ENCODE measurements at places on chromosomes 5 and 9.

- no peak for DNase-seq
Measured at GRCh38 chr9:120982836-120983235, 56.2 kb upstream of the TRAF1 start.

DNA sequence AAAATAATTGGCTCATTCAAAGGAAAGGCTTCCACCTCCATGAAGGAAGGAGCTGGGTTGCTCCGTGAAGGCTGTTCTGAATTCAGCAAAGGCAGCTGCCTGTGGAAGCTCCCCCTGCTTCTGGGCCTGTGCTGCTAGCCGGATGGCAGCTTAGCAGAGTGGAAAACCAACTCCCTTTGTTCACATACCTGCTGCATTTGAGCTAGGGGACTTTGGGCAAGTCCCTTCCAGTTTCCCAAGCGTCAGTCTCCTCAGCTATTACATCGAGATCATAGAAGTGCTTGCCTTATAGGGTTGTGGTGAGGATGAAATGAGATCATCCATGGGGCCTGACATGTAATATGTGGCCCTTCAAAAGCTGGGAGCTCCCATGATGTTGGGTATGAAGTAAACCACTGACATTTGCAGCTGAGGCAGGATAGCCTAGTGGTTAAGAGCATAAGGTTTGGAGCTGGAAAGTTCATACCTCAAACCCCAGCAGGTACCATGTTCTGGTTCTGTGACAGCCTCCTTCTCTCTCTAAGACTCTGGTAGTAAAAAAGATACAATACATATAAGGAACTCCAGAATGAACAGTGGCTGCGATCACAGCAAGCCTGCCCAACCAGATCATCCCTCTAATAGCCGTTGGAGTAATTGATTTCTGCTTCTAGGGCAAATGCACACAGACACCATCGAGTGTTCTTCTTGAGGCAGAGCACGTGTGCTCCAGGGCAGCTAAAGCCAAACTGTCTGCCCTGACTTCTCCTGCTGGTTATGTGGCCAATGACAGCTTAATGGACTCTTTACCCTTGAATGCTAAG, 11.0 kb upstream of the DENND1A start:
- DNase-seq: no peak

GRCh38 chr9:108469654-108470053, 386.1 kb downstream of the ACTL7B start:
- DNase-seq: no peak

GRCh38 chr9:122122903-122123632, 30.0 kb upstream of the TTLL11 start:
- DNase-seq: peak; percentile 47

GRCh38 chr5:116380621-116381020, 194.0 kb downstream of the SEMA6A start:
- DNase-seq: no peak

DNA sequence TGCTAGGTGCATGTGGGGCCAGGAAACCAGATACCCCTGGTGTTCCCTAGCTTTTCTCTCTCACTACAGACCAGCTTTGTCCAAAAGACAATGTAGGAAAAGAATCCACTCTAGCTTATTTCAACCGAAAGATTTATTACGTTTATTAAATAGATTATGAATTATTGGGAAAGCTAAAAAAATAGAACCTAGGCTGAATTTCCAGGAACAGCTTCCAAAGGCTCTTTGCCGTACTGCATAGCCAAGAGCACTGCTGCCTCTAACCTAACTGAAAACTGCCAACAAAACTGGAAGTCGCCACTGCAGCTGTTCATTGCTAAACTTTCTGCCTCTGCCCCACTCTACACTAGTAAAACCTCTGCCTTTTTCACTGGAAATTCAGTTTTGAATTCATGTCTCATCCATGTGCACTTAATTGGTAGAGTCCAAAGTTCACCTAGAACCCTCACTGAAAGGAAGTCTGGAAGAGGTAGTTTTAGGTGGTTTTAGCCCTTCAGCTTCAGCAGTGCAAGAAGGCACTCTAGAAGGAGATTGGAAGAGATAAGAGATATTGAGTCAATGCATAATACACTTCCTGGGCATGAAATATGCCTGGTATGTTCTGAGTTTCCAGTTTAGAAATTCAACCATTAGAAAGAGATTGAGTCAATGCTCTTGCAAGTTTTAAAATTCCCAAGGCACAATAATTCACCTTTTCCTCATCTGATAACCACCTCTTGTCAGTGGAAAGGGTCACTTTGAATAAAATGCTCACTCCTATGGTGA, 927.9 kb downstream of the MAT2B start:
- DNase-seq: no peak
